ENCODE measurements at places on chromosomes 5 and 9.

DNA sequence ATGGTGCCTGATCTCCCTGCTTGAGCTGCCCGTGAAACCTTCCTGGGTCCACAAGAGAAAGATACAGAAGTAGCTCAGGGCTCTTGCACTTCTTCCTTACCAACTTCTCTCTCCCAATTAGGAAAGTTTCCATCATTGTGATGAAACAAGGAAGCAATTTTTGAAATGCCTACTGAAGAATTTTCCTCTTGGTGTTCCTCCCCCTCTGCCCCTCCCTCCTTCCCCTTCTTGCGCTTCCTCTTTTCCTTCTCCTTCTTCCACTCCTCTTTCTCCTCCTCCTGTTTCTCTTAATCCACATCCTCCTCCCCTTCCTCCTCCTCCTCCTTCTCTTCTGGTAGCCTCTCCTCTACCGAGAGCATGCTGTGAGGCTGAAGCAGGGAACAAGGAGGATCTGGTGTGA, 36.3 kb upstream of the OTULINL start:
- DNase-seq, result no peak

GRCh38 chr5:171426680-171427079, 7.2 kb downstream of the FGF18 start:
- no peak for DNase-seq

- DNase-seq, result no peak
Measured at GRCh38 chr5:39400713-39401578, 23.8 kb downstream of the DAB2 start.

- no peak for DNase-seq
Measured at GRCh38 chr5:168753691-168754254, 174.6 kb upstream of the PANK3 start.

GRCh38 chr5:132495667-132496190, 5.2 kb upstream of the IRF1 start:
- peak; percentile 61 for DNase-seq

DNA sequence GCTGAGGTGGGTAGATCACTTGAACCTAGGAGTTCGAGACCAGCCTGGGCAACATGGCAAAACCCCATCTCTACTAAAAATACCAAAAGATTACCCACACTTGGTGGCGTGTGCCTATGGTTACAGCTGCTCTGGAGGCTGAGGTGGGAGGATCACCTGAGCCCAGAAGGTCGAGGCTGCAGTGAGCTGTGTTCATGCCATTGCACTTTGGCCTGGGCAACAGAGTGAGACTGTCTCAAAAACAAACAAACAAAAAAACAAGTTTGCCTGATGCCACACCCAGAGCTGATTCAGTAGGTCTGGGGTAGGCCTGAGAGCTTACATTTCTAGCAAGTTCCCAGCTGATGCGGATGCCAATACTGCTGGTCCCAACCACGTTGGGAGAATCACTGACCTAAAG, 60.5 kb upstream of the HSPA9 start:
- DNase-seq, result no peak

DNA sequence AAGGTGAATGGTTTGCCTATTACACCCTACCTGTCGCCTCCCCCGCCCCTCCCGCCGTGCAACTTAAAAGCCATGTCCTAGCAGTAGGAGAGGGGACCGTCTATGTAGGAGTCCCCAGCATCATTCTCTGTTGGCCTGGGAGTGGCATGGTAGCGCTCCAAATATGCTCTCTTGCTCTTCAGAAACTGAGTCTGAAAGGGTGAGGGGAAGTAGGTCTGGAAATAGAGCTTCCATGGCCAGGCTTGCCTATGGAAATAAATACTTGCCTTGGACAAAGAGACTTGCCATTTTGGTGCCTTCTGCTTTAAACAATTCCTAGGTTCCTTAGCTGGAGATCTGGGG, 1.4 kb downstream of the RGS7BP start:
- DNase-seq, result no peak

DNA sequence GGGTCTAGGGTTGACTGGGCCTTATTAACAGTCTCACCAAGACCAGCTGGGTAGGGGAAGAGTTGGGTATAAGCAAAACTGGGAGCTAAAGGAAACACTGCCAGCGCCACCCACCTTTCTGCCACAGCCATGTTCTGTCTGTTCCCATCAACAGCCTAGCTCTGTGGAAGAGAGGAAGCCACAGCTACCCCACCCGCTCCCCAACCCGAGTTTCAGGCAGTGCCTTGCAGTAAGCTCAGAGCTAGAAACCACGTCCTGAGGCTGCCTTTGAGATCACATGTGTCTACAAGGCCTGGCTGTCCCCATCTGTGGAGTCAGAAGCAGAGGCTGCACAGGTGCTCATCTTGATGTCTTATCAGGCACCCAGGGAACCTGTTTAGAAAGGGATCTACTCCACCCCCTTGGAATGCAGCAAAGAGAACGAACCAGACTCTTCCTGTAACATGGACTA, 15.3 kb downstream of the HNRNPH1 start:
- no peak for DNase-seq

DNA sequence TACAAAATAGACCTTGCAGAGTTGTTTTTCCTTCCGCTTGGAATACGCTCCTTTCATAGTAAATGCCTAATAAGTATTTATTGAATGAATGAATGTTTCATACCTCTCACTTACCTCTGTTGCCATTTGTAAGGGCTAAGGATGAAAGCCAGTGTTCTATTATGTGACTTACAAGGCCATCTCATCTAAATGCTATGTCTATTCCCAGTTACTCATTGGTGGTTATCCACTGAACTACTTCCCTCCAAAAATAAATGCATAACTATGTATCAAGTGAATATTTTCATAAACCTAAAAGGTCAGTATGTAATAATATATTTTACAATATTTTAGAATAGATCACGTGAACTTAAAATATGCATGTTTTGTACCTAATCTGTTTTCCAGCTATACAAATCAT, 670.5 kb upstream of the RGMB start:
- DNase-seq, result no peak

DNA sequence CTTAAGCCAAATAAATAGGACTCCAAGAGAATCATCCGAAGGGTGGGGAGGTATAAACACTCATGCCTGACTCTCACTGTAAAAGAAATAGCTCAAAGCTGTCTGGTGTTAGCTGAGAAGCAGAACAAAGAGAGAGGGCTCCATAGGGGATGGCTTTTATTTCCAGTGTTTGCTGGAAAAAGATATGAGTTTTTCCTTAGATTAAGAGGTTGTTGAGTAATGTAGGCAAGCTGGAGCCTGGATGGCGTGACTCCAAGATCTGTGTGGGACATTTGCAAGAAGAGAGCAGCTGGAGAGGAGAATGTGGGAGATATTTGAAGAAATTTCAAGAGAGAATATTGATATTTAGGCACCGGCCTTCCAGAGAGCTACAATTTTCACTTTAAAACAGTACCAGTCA, 793.7 kb upstream of the RGMB start:
- no peak for DNase-seq

DNA sequence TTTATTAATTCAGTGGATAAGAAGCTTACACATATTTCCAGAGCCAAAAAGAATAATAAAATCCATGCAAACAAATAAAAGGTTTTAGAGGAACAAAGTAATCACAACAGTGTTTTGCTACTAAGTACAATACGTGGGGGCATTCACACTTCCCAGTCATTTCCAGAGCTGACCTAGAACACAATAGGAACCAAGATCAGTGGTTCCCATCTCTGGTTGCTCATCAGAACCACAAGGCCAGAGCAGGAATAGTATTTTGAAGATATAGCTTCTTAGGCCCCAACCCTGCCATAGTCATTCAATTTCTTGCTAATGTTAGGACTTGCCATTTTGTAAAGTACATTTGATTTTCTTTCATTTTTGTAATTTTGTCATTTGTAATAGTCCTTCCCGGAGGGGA, 215.4 kb downstream of the NR3C1 start:
- no peak for DNase-seq

DNA sequence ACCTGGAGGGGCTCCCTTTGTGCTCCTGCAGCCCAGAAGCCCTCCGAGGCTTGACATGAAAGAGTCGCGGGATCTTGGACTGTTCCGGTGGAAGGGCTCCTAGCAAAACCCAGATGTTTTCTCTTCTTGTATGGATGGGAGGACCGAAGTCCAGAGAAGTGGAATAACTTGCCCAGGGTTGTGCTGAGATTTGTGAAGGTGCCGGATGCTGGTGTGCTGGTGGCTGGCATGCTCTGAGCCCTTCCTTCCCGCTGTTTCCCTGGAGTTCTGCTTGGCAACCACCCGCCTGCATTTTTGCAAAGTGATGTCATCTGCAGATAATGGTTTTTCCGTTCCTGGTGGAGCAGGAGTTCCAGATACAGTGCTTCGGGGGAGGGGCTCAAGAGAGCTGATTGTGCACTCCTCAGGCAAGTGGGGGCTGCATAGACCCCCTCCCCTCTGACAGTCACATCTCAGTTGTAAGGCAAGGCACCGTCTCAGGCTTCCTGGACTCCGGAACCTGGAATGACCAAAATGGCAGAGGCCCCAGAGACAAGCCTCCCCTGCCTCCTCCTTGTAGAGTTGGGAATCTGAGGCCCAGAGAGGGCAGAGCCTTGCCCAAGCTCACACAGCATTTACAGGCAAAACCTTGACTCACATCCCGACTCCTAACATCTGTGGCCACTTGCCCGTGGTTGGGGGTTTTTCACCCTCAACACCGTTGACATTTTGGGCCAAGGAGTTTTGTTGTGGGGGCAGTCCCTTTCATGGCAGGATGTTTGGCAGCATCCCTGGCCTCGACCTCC, 157.0 kb downstream of the RGS3 start:
- DNase-seq, result no peak

GRCh38 chr5:124126504-124127217, 614.7 kb downstream of the CSNK1G3 start:
- no peak for DNase-seq

- no peak for DNase-seq
Measured at GRCh38 chr9:107630156-107630555, 140.6 kb upstream of the KLF4 start.

- no peak for DNase-seq
Measured at GRCh38 chr9:26205261-26205660, 527.0 kb upstream of the TUSC1 start.

GRCh38 chr5:57857696-57858095, 375.1 kb upstream of the ACTBL2 start:
- no peak for DNase-seq

DNA sequence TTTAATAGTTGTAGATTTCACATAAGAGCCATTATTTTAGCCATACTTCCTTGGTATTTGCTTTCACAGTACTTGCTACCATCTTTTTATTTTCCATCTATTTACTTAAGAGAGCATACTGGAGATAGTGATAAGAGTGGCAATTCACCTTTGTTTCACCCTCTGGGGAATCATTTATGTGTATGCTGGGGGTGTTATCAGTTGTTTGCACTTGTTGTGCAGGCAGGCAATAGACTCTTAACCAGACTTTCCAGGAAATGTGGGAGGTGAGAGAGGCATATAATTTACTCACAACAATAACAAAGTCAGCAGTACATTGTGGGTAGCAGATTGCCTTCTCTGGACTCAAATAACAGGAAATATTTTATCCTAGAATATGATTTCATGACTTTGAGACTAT, 1018.3 kb downstream of the CDH12 start:
- DNase-seq, result no peak

GRCh38 chr5:80291761-80292160, 28.0 kb upstream of the SPZ1 start:
- DNase-seq, result no peak

DNA sequence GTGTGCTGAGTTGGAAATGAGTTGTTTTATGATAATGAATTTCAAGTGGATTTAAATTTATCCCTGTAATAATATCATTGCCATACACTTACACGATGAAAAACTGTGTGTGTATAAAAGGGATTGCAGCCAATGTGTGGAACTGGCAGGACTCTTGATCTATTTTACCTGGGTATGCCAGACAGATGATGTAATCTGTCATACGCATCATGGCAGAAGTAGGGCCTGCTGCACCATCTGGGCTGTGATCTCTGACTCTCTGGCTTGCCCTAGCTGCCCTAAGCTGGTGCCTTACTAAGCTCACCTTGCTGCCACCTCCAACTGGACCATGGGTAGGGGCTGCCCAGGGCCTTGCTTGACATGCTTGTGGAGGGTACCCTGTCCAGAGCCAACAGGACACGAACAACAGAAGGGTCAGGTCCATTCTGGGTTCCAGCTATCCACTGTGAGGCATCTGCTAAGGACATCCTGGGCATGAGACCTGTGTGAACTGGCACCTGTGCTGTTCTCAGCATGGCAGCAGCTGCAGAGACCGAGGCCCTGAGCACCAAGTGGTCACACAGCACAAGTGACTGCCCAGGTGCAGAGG, 184.2 kb downstream of the FSTL4 start:
- no peak for DNase-seq
